Vagina (tissue), 2 donors: ENCODE measurements at places on chromosomes 16 and 17.

- no peak for DNase-seq
Observed at GRCh38 chr16:1194665-1195392, 30.2 kb downstream of the TPSG1 start.

GRCh38 chr16:10587622-10588021 is 7.2 kb upstream of the EMP2 start:
- no peak for DNase-seq

- no peak for DNase-seq
Observed at GRCh38 chr16:68450741-68451255, 2.5 kb upstream of the SMPD3 start.

GRCh38 chr16:8718851-8719680 is 44.6 kb downstream of the ABAT start:
- no peak for DNase-seq

- DNase-seq: no peak
Observed at GRCh38 chr17:70365091-70365583, 195.8 kb downstream of the KCNJ2 start.

- no peak for DNase-seq
Observed at GRCh38 chr16:12207939-12208338, 231.4 kb downstream of the SNX29 start.

- no peak for DNase-seq
Observed at GRCh38 chr16:2450535-2450934, 9.4 kb upstream of the TEDC2 start.

GRCh38 chr17:13398091-13398490 is 203.6 kb downstream of the HS3ST3A1 start:
- DNase-seq: no peak

GRCh38 chr16:79559532-79559931 is 41.0 kb downstream of the MAF start:
- DNase-seq: no peak

DNA sequence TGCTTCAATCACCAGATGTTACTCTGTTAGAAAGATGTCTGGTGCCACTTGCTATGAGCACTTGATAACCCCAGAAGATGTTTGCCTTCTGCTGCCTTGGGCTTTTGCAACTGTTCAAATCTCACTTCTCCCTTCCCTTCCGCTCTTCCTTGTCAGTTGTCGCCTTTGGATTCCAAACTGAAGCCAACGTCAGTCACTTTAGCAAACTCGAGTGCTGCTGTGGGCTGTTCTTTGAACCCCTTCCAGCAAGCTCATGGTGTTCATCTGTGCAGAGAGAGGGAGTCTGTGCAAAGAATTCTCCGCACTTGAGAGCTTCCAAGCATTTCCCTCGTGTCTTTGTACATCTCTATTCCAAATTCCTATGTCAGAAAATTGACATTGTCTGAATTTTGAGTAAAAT is 879.4 kb downstream of the CDH11 start:
- DNase-seq: no peak

DNA sequence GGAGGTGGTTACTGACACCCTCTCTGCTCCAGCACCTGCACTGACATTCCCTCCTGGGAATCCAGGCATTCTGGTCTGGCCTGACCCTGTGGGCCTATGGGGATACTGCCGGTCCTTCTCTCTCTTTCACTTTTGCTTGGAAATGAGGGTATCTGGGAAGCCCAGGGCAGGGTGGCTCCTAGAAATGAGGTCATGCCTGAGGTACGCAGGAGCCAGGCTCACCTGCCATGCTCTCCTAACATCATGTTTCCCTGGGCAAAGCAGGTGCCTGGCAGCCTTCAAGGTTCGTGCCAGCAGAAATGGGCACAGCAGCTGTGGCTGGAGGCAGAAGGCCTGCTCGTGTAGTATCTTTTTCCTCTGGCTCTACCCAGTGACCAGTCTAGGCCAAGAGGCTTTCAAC is 3.3 kb downstream of the ITGA3 start:
- DNase-seq: no peak

DNA sequence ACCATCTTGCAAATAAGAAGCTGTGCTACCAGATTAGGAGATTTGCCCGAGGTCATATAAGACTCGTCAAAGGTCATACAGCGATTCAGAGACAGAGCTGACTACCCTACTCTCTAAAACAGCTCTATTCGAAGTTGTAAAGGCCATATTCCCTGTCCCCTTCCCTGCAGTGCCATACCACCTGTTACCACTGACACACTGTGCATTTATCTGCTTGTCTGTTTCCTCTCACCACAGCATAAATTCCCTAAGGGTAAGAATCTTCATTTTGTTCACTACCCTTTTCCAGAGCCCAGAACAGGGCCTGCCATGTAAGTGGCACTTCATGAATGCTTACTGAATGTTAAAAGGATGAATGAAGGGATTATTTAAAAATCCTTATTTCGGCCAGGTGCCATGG is 3.4 kb upstream of the KSR1 start:
- no peak for DNase-seq

GRCh38 chr17:45311401-45311759 is 5.4 kb downstream of the MAP3K14 start:
- no peak for DNase-seq

DNA sequence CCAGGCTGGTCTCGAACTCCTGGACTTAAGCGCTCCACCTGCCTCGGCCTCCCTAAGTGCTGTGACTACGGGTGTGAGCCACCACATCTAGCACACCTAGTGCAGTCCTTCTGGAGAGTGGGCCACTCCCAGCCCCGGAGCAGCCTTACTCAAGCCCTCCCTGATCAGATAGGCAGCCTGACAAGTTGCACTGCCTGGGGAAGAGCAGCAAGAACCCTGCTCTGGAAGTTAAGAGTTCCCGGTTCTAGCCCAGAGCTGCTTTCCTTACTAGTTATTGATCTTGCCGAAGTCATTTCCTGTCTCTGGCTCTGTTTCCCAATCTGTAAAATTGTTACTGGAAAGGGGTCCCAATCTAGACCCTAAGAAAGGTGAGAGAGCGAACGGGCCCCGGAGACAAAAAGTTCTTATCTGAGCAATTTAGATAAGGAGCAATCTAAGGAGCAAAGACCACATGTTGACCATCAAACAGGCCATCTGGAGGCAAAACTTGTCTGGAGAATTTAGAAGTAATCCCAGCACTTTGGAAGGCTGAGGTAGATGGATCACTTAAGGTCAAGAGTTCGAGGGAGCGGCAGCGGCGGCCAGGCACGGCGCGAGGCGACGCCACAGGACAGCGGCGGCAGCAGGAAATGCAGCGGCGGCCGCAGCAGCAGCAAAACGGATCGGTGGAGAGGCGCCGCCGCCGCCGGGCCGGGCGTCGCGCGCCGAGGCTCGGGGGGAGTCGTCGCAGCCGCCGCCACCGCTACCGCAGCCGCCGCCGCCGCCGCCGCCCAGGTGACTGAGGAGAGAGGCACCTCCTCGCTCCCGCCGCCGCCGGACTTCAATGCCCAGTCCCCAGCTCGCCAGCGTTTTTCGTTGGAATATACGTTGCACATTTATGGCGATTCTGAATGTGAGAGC is 4.3 kb upstream of the NAGLU start:
- no peak for DNase-seq

- DNase-seq: peak; percentile 91
Observed at GRCh38 chr16:28491230-28491969, 474 bp downstream of the CLN3 start.

GRCh38 chr17:32854207-32854606 is 22.7 kb downstream of the MYO1D start:
- DNase-seq: no peak

- no peak for DNase-seq
Observed at GRCh38 chr16:17412791-17413190, 58.0 kb downstream of the XYLT1 start.

DNA sequence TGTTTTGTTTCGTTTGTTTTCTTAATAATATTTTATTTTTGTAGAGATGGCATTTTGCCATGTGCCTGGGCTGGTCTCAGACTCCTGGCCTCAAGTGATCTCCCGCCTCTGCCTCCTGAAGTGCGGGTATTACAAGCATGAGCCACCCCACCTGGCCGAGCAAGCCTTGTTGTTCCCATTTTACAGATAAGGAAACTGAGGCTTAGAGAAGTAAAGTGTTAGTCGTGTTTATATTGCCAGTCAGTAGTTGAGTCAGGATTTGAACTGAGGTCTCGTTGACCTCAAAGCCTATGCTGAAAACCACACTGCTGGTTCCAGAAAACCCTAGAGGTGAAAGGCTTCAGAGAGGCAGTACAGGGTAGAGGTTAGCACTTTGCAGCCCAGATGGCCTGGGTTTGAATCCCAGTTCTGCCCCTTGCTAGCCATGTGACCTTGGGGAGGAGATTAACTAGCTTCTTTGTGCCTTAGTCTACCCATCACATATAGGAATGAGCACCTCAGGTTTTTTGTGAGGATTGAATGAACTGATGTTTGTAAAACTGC is 102.0 kb downstream of the ABCC6 start:
- DNase-seq: no peak

GRCh38 chr16:26642047-26642664 is 424.6 kb upstream of the C16orf82 start:
- DNase-seq: no peak

- no peak for DNase-seq
Observed at GRCh38 chr17:48814504-48814903, 2.5 kb downstream of the TTLL6 start.

GRCh38 chr17:81527591-81528383 is at the start of gene FSCN2:
TSS of gene FSCN2 (plus strand) at chr17:81528377. CDS start at chr17:81528532, 155 bp downstream.
- no peak for DNase-seq

DNA sequence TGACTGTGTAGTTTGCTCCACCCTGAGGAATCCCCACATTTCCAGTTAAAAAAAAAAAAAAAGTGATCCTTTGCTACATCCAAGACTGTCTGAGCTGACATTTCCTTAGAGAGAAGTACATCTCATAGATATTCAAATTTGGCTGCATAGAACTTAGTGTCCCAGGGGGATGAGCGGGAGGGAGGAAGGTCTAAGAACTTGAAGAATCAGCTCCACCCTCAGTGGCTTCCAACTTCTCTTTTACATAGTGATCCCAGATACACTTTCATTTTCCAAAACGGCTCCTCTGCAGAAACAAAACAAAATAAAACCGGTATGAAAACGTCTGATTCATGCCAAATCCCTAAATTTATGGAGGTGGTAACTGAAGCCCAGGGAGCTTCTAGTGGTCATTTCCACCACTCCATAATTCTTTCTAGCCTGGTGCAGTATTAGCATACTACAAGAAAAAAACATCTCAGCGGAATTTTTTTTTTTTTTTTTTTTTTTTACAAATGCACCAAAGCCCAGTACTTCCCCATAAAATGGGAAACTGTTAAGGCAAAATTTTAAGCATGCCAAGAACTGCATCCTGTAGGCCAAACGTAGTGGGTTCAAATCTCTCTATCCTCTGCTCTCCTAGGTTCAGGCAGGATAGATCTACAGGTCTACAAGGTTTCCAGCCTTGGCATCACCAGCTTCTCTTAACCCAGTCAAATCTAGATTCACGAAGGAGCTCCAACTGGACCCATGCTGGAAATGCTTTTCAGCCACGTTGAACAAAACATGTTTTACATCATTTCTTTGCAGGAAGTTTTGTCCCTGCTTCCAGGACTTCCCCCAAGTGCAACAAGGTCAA is 29.3 kb downstream of the MAF start:
- DNase-seq: no peak

DNA sequence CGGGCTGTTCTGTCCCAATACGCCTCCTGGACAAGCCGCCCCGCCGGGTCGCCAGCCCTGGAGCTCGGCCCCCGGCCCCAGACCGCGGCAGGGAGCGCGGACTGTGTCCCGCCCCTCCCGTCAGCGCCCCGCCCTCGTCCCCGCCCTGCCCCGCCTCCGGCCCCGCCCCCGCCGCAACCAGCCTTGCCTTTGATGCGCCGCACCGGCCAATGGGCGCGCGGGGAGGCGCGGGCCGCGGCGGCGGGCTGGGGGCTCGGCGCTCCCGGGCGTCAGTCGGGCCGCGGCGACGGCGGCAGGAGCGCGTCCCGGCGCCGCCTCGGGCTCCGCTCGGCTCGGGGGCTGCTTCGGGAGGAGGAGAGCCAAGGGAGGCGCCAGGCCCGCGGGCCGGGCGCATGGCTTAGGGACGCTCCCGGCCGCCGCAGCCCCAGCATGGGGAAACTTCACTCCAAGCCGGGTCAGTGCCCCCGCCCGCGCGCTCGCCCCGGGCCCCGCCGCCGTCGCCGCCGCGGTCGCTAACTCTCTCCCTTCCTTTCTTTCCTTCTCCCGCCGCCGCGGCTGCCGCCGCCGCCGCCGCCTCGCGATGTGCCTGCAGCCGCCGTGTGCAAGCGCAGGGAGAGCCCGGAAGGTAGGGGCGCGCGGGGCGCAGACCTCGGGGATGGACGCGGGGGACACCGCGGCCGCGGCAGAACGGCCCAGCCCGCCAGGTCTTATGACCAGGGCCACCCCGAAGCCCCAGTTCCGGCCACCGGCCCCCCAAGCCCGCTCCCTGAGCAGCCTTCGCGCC is at the start of gene NKD1:
TSS of gene NKD1 (plus strand) at position 272 of the 784 bp plus-strand sequence. CDS start at position 430, 158 bp downstream.
- no peak for DNase-seq
